ENCODE measurements at places on chromosomes 3 and 15.

DNA sequence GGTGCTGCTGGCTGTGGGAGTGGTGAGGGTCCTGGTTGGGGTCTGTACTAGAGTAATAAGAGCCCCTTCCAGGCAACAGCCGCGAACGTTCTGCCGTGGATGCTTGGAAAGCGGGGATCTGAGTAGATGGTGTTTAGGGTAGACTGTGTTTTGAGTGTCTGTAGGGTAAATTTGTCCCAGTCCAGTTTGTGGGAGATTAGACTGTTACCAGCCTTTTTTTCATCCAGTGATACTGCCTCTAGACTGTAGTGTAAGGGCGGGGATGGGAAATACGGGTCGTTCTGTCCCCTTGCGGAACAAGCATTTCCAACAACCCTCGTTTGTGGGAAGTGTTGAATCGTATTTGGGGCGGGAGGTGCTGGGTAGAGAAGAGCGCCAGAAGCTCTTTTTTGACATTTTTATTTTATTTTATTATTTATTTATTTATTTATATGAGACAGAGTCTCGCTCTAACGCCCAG lies 424 bp downstream of the HAUS2 start:
- no peak for DNase-seq

GRCh38 chr3:160451602-160452001 lies 2.0 kb upstream of the TRIM59 start:
- no peak for DNase-seq

DNA sequence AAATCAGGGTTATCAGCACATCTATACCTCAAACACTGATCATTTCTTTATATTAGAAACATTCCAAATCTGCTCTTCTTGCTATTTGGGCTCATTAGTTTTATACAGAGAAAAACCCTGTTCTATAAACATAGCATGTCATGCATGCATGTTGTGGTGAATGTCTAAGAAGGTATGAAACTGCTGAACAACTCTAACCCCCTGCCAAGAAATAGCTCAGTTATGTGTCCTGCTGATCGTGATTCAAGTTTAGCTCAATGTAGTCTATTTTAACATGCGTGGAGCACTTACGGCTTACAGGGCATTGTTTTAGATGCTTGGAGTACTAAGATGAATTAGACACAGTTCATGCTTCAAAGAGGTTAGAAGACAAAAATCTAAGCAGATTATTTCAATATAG lies 35.8 kb downstream of the MYH15 start:
- no peak for DNase-seq

GRCh38 chr3:15973414-15973813 lies 175.6 kb upstream of the ANKRD28 start:
- no peak for DNase-seq

- DNase-seq: no peak
Measured at GRCh38 chr3:24220859-24221657, 273.6 kb downstream of the THRB start.

DNA sequence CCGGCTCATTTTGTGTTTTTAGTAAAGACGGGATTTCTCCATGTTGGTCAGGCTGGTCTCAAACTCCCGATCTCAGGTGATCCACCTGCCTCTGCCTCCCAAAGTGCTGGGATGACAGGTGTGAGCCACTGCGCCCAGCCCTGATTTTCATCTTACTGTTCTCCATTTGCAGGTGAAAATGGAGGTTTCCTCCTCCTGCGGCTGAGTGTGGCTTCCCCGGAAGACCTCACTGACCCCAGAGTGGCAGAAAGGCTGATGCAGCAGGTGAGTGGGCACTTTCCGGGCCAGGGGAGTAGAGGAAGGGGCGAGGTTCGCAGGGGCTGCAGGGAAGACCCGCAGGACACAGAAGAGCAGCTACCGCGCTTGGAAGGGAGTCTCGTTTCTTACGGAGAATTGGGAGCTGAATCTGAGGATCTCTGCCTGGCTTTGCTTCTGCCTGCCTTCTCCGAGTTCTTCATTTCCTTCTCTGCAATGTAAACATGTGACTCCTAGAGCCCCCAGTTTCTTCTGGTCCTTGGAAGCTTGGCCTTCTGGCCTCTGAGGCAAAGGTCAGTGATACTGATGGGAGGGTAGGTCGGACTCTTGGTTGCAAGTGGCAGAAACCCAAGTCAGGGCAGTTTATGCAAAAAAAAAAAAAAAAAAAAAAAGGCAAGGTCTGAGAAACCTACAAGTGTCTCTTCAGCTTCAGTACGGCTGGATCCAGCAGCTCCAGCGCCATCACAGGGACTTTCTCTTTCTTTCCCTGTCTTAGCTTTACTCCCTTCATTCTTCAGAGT lies 8.9 kb downstream of the MUC20 start:
- DNase-seq: no peak

GRCh38 chr15:41804361-41804760 lies 23.5 kb upstream of the JMJD7 start:
- DNase-seq: no peak

DNA sequence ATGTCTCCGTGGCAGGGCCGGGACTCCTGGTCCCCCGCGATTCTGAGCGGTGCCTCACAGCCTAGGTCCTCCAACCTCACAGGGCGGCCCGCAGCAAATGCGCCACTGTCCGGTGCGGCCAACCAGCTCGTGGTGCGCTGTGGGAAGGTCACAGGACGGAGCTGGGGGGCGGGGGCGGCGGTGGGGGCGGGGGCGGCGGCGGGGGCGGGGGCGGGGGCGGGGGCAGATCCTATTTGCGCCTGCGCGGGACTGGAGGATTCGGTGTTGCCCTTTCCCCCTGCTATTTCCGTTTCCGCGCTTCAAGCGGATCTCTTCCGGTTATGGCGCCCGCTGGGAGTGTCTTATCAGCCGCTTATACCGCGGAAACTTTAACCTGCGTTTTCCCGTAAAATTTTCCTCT lies 106.7 kb upstream of the SNRPN start:
- DNase-seq: no peak

DNA sequence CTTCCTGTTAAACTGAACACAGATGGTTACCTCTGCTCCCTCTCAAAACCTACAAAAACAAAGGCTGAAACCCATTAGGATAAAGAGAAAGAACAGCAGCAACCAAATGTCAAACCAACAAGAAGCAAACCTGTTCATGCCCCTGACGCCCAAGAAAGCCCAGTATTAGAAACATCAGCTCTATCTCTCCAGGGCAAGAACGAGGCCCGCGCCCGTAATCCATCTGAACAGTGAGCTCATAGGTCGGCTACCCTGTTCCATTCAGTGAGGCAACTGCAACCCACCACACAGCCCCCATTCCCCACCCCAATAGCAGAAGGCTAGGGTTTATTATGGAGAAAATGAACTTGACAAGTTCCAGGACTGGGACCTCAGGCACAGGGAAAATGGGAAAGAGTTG lies 10.0 kb downstream of the LSG1 start:
- DNase-seq: no peak

DNA sequence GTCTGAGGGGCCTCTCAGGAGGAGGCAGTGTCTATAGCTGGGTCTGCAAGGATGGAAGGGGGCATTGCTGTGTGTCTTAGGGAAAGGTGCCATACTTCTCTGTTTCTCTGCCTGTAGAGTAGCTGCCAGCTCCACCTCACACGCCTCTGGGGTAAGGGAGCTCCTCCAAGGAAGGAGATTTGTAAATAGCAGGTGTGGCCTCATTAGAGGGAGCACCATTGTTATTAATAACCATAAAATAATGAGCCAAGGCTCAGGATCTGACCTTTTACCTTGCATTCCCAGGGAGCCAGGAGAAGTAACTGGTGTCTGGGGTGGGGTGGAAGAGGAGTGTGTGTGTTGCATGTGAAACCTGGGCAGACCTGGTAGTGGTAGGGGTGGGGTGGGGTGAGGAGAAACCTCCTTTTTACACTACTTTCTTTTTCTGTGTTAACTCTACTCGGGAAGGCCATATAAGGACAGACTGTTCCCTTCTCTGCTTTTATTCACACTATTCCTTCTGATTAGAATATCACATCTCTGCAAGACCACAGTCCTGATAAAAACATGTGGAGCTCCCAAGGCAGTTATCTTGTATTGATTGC lies 2.2 kb upstream of the C15orf39 start:
- no peak for DNase-seq

- no peak for DNase-seq
Measured at GRCh38 chr3:172087198-172087597, 47.8 kb downstream of the FNDC3B start.

DNA sequence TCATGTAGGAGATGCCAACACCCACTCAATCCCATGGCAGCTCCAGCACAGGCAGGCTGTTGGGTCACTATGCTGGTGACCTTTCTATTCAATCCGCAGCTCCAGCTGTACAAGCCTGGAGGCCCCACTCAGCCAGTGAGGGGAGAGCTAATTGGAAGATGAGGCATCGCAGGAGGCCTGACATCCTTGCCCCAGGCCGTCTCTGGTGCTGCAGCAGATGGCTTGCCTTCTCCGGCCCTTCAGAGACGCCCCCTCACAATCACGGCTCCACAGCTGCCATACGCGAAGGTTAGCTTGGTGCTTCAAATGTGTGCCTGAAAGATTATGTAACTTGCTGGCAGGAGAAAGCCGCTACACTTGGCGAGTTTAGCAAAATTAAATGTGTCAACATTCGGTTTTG lies 104.2 kb upstream of the CLSTN2 start:
- DNase-seq: no peak

DNA sequence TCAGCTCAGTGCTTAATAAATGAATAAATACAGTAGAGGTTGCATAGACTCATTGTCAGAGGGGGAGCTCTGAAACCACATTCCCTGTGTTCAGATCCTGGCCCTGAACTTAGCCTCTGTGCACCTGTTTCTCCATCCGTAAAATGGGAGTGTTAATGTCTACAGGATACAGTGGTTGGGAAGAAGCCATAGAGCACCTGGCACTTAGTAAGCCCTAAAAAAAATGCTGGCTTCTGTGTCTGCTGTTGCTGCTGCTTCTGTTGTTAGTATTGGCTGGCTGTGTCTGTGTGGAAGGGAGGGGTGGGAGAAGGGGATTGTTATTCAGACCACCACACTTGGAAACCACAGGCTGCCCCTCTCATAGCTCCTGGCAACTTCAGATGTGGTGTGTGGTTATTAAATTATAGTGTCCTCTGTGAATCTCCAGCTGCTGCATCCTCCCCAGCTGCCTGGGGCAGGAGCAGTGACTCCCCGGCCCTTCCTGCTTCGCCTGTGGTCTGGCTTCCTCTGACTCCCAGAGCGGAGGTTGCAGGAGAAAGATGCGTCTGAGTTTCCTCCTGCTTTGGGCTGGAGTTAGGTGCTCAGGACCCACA lies 31.0 kb downstream of the FGD5 start:
- no peak for DNase-seq

- DNase-seq: no peak
Measured at GRCh38 chr3:42730706-42731420, 28.3 kb upstream of the HHATL start.

DNA sequence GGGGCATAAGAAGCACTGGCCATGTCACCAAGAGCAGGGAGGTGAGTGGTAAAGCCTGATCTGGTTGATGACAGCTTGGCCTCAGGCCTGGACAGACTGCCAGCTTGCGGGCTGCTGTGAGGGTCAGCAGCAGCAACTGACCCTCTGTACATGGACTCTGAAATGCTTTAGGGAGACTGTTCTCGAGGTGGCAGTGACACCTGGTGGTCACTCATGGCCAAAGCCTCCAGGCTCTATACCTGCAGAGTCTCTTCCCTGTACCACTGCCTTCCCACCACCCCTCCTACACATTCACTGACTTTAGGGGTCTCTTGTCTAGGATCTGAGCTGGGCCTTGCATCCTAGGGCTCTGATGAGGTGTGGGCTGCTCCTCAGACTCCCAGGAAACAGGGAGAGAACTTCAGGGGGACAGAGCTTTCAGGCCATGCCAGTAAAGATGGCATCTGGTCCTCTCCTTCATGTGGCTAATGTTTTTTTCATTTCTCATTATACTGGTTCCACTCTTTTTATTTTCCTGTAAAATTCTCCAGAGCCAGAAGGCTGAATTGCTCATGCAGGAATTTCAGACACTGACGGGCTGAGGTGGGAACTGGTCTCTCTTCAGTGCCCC lies 17.2 kb upstream of the TIMP4 start:
- peak; percentile 19 for DNase-seq

DNA sequence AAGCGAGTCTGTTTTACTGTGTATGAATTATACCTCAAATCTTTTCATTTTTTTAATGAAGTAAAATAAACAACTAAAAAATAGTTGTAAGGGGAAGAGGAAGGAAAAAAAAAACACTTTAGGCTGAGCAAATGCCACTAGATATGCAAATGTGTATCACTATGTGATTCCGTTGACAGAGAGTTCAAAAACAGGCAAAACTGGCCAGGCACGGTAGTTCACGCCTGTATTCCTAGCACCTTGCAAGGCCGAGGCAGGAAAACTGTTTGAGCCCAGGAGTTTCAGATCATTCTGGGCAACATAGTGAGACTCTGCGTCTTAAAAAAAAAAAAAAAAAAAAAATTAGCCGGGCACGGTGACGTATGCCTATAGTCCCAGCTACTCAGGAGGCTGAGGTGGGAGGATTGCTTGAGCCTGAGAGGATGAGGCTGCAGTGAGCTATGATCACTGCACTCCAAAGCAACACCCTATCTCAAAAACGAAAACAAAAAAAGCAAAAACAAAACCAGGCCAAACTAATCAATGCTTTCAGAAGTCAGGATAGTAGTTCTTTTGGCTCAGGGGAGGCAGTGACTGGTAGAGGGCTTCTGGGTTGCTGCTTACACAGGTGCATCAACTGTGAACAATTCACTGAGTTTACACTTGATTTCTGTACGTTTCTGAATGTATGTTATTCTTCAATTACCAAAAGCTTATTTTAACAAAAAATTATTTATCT lies 7.4 kb downstream of the PRC1 start:
- no peak for DNase-seq

DNA sequence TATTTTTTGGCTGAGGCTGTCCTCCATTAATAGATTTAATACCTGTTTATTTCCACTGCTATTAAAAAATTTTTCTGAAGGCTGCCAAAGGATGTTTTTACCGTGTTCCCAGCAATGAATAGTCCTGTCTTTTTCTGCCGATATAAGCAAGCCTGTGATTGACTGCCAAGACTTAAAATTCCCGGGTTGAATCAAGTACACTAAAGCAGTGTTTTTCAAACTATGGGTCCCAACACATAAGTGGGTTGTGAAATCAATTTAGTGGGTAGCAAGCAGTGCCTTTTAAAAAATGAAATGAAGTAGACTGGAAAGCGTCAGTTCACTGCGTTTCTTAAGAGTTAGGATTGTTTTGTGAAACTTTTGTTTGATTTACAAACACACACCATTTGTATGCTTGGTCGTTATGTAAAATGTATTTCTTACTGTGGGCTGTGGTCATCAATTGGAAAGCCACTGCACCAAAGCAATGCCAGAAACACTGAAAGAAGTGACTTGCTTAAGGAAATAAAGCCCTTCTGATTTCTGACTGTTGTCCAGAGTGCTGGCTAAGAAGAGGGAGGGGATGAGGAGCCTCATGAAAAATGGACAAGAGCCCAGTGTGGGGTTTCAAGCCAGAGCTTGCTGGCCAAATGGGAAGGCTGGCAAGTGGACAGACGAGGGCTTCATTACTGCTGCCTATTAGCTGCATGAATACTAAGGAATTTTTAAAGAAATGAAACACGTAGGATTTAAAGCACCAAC lies 206.0 kb downstream of the THRB start:
- DNase-seq: no peak

GRCh38 chr3:21587894-21588293 lies 163.1 kb downstream of the ZNF385D start:
- no peak for DNase-seq

- no peak for DNase-seq
Measured at GRCh38 chr3:103918336-103918735, 1448.4 kb upstream of the ALCAM start.
